SHP77 treated with DMSO at 0.1 percent for 48 hours (cell line): ENCODE measurements at places on chromosomes 3 and 15.

GRCh38 chr3:18771931-18772330 lies 346.8 kb upstream of the SATB1 start:
- no peak for DNase-seq

DNA sequence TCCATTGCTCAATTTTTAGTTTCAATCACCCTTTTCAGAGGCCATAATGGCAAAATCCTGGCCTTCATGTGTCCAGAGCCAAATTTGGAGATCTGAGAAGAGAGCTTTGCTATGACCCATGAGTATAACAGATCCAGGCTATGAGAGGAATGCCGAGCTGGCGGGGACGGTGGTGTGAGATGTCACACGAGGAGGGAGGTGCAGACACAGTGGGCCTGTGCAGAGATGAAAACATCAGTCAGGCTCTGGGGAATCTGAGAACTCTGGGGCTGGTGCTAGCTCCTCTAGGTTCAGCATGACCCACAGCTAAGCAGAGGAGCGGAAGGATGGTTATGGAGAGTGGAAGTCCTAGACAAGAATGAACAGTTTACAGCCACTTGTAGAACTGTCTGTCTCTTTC lies 398.3 kb upstream of the ATP10A start:
- no peak for DNase-seq

DNA sequence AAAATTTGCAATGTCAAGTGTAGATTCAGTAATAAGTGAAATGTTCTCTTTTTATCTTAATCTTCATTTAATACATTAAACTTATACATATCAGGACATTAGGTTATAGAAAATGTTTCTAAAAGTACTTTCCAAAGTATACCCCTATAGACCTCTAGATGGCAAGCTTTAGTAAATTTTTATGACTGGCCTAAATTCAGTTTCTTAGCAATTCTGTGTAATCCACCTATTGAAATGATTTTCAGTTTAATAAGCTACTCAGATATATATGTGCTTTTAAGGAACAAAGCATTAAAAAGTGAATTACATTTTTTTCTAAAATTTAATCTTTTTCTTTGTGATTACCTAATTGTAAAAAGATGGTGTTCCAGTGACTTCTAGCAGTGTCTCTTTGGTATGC lies 342.2 kb downstream of the GBE1 start:
- DNase-seq = no peak

GRCh38 chr3:40207796-40208195 lies 101.7 kb upstream of the EIF1B start:
- no peak for DNase-seq

GRCh38 chr3:34876997-34877396 lies 762.3 kb upstream of the ARPP21 start:
- DNase-seq = no peak

- no peak for DNase-seq
Measured at GRCh38 chr15:65532738-65533051, 2.4 kb downstream of the HACD3 start.

DNA sequence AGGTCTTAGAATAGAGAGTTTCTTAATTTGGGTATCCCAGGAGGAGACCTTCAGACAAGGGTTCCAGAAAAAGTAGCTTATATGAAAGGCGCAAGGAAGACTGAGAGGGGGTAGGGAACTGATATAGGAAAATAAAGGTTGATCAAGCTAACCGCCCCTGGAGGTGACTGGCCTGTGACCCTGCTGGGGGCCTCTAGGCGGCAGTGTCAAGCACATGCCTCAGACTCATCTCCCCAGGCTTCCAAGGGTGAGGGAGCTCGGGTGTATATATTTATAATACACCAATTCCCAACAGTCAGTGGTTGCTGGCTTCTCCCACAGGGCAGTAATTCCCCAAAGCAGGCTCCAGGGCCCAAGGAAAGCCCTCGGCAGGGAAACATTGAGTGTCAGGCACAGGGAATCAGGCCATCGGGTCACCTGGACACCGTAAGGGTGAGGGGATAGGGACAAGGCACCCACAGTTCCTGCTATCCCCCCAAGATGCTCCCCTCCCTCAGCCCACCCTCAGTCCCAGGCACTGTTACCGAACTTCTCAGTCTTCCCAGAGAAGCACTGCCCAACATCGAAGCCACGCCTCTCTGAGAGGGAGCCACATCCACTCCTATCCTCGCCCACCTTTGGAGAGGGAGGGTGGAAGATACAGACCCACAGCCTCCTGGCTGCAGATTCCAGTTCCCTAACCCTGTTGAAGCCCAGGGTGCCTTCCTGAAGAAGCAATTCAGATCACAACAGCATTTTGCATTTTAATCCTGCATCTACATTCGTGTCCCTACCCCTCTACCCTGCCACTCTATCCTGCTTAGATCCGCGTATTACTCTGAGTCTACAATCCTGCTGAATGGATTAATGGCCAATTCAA lies 19.5 kb upstream of the CAV3 start:
- no peak for DNase-seq

DNA sequence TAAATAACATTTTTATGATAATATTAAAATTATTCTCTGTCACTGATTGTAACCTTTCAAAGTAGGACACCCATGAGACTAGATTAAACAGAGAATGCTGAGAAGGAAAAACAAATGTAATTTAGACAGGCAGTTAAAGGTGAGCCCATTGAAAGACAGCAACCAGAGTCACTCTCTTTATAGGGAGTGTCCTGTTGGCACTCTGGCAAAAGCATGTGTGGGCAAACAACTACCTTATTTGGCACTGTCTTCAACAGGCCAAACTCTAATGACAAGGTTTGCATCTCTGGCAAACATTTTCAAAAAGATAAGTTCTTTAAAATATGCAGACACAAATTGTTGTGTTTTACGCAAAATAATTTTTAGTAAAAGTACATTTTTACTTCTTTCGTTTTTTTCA lies 29.8 kb downstream of the NFKBIZ start:
- DNase-seq = no peak
